Thyroid gland (tissue), 4 donors: ENCODE measurements at places on chromosomes 7 and 10. TPM values are rescaled to one million over a fixed set of nuclear protein-coding genes. Genes with fewer than 3 reads are reported as not detected.

The STOX1 gene
- total RNA-seq, result 8.9 TPM

The NKX1-2 gene
- total RNA-seq, result not detected

The SDK1 gene
- 1.3 TPM for total RNA-seq

DNA sequence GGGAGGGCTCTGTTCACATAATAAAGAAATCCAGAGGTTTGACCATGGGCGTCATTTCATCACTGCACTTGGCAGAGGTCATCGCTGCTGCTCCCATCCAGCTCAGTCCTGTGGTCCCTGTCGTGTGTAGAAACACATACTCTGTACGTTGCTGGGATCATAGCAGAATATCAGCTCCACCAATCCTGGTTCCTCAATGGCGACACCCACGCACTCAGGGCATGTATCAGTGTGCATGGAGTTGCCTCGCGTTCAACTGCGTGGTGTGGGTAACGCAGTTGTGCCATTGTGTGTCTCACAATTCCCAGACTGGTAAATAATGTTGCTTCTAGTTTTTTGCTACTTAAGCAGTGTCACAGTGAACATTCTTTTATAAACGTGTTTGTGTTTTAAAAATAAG is 111.1 kb downstream of the LHPP start:
- DNase-seq, result no peak
- H3K36me3 ChIP-seq, result no peaks in the 10 kb centered on the region
- no peak overlapping the region for H3K4me3 ChIP-seq
- no peaks in the 10 kb centered on the region for H3K4me1 ChIP-seq
- no peaks in the 10 kb centered on the region for H3K27me3 ChIP-seq

DNA sequence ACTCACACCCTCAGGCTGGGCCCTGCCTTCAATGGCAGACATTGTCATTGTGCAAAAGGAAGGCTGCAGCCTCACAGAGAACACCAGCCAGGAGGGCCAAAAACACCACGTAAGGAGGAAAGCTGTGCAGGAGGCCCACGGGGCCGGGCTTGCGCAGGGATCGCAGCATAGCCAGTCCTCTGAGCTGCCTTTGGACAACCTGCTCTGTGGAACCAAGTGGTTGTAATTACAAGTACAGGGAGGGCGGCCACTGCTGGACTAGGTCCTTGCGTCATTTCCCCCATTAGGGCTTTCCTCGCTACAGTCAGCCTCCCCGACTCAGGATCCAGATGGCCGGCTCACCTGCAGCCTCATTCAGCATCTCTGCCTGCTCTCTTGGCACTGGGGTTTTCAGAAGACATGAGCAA is 66.9 kb downstream of the FAM53B start:
- H3K4me1 ChIP-seq, result peaks cover 68% of the 10 kb centered on the region
- H3K27ac ChIP-seq, result peak overlapping the region; percentile 95
- peaks cover 8% of the 10 kb centered on the region for H3K36me3 ChIP-seq
- H3K4me3 ChIP-seq, result no peak overlapping the region

DNA sequence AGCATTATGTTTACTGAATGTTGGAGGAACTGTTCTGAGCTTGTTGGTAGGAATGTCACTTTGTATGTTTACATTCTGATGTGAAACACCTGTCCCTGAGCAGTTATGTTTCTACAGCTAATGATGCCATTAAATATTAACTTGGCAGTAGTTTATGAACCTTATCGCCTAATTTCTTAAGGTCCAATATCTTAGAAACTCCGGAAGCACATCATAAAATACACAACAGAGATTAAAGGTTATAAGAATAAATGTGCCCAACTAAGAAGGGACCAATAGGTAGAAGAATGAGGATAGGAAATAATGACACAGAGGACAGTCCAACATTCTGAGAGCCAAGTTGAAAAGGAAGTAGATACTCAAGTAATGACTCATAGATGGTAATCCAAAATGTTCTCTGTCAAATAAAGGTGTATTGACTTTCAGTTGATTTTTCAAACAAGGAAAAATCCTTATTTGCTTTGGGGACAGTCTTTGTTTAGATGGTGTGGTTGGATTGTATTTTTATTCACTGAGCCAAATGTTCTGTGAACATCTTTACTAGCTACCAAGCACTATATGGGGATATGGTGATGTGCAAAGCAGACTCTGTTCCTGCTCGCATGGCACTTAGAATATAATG is 31.9 kb downstream of the LCOR start:
- H3K4me1 ChIP-seq, result peaks cover 14% of the 10 kb centered on the region
- H3K27me3 ChIP-seq, result no peaks in the 10 kb centered on the region
- no peak overlapping the region for H3K27ac ChIP-seq
- H3K4me3 ChIP-seq, result no peak overlapping the region
- no peak for DNase-seq

DNA sequence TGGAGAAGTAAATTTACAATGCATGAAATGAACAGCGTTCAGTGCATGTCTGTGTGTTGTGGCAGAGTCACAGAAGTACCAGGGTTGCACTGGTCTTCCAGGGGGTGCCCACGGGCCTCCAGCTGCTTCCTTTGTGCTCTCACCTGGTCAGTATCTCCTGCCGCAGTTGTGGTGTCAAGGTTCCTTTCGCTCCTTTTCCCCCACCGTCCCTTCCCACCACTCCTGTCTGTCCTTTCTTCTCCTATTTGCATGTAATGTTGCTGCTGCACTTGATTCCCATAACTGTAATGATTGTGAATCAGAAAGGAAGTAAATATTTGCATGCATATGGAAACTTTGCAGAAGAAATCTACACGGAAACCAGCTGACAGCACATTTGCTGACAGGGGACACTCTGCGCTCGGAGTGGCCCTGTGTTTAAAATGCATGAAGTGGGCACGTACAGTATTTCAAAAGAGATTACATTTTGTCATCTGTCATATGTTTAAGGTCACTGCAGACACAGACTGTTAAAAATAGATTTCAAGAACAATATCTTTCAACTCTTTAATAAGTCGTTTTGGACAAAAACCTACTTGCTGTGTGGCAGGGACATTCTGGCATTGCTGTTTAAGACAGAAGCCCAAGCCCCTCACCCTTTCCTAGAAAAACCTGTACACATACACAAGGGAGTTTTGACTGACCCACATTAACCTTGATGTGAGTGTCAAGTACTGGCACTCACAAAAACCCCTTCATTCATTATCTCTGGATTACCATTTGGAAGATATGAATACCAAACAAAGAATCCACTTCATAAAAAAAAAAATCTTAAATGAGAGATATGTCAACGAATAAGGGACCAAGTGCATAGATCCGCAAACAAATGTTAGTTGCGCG is 336.7 kb upstream of the KLF6 start:
- H3K4me1 ChIP-seq, result no peaks in the 10 kb centered on the region
- no peak overlapping the region for H3K27ac ChIP-seq
- no peaks in the 10 kb centered on the region for H3K27me3 ChIP-seq
- no peak overlapping the region for H3K4me3 ChIP-seq
- H3K36me3 ChIP-seq, result no peaks in the 10 kb centered on the region

GRCh38 chr7:125661677-125662076 is 732.1 kb upstream of the POT1 start:
- no peaks in the 10 kb centered on the region for H3K27me3 ChIP-seq
- H3K4me3 ChIP-seq, result no peak overlapping the region
- H3K36me3 ChIP-seq, result no peaks in the 10 kb centered on the region
- DNase-seq, result no peak

DNA sequence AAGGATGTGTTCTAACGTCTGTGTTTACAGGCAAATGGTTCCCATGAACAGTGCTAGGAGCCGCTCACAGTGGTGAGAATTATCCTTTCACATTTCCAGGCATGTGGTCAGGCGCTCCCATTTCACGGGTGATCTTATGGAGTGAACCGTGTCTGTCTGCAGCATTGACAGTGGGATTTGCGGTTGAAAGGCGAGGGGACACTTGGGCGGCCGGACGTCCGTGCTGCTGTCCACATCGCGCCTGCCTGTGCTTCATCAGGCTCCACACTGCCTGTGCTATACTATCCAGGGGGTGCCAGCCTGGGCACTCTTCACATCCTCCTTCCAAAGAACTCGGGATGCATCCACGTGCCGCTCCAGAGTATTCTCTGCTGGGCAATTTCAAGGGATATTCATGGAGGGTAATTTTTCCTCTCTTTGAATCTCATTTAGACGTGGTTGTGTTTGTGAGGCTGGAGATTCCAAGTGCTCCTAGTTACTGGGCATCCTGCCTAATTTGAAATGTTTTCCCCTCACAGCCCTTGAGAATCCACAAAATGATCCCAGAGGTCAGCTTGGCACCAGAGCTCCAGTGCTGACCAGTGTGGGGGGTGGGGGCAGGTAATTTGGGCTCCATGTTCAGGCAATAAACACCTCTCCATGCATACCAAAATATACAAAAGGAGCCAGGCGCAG is 61.9 kb upstream of the EBF3 start:
- no peaks in the 10 kb centered on the region for H3K36me3 ChIP-seq
- H3K27me3 ChIP-seq, result no peaks in the 10 kb centered on the region

DNA sequence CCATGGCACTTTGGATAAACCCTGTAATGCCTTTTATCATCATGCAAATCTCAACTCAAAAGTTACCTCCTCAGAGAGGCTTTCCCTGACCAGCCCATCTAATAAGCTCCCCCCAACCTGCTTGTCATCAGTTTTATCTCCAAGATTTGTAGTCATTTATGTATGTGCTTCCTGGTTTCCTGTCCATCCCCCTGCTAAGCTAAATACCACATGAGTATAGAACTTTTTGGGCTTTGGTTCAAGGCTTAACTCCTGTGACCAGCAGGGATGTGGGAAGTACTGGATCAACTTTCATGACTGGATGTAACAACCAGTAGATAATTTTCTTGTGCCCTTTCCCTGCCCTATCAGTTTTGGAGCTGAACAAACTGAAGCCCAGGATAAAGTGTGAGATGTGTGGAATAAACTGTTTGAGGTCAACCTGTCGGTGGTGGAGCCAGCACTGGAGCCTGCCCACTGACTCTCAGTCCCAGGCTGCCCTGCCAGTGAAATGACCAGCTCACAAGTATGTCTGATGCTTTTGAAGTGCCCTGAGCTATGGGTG is 148.6 kb downstream of the CYP26A1 start:
- DNase-seq, result no peak
- H3K27ac ChIP-seq, result no peak overlapping the region
- H3K27me3 ChIP-seq, result no peaks in the 10 kb centered on the region
- no peaks in the 10 kb centered on the region for H3K36me3 ChIP-seq
